ENCODE measurements at places on chromosomes 4 and X.

- DNase-seq = no peak
Observed at GRCh38 chr4:1003271-1004070, 8.0 kb upstream of the FGFRL1 start.

GRCh38 chr4:81802285-81802846 is 330.7 kb upstream of the RASGEF1B start:
- no peak for DNase-seq

DNA sequence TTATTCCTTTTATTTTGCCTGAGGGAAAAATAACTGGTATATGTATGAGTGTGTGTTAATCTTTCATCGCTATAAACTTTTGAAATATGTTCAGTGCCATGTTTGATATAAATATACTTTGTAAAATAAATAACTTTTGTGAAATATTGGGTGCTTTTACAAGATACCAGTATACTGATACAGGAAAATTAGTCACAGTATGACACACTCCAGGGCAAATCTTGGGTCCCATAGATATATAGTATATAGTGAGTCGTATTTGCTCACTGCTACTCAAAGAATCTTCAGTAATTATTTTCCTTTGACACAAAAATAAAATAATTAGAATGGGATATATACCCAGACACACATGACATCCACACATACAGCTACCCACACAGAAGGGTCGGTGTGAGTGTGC is 472.3 kb downstream of the GRID2 start:
- no peak for DNase-seq

GRCh38 chr4:67933038-67933437 is 30.3 kb downstream of the TMPRSS11A start:
- DNase-seq = no peak

DNA sequence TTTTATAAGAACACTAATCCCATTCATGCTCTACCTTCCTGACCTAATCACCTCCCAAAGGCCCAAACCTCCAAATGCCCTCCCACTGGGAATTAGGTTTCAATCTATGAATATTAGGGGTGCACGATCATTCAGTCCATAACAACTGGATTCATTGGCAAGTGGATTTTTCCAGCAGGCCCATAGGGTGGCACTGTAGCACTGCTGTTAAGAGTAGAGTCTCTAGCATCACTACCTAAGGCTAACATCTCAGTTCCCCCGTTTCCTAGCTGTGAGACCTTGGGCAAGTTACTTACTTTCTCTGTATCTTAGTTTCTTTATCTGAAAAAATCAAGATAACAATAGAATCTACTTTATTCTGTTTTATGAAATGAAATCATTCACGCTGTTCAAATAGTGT is 315.8 kb downstream of the STIM2 start:
- DNase-seq = no peak

DNA sequence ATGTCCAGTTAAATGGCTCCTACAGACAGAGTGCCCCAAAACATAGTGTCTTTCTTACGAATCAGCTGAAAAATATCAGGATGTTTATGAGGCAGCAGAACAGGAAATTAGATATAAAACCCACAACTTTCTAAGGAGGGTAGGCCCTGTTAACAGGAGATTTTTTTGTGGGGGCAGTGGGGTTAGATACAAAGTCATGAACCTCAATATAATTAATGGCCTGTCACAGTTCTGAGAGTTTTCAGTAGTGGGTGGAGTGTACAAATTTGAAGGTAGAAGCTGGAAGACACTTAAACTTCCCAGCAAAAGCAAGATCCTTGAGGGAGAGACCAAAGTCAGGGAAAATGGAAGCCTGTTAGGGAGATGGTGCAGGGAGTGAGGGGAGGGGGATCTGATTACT is 17.4 kb downstream of the PAGE4 start:
- DNase-seq = no peak

DNA sequence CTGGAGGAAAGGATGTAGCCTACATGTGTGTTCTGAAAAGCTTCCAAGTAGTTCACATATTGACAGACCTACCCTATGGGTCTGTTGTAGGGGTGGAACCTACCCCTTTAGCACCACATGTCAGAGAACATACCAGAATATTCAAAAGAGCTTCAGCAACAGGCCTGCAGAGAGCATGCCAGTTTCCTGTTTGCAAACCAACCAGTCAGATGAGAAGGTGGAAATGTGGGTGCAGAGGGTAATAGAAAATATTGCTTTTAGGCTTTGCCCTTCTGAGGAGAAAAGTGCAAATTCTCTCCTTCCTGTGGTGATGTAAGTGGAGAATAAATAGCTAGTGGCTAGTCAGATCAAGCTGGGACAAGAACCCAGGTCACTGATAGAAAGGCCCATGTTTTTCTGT is 16.4 kb downstream of the INTS6L start:
- DNase-seq = no peak

- peak; percentile 90 for DNase-seq
Observed at GRCh38 chr4:14853176-14853943, 148.9 kb upstream of the CPEB2 start.

- DNase-seq = no peak
Observed at GRCh38 chrX:17563515-17563914, 173.8 kb upstream of the SCML1 start.

DNA sequence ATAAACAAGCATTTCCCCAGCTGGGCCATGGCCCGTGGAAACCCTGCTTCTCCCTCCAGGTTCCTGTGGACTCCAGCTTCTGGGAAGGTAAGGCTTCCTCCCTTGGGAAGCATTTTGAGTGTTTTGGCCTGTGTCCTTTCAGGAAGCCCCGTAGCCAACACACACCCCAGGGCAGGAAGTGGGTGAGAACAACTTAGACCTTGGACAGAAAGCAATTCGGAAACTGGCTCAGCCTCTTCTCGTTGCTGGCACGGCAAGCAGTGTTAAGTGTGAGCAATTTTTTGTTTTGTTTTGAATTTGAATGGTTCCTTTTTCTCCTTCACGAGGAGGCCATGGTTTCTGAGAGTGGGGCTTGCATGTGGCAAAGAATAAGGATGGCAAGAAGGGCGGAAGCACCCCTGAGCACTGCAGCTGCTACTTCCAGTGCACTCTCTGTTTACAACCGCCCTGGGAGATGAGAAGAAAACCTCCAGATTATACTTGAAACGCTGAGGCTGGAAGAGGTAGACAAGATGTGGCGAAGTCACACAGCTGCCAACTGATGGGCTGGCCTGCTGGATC is 14.1 kb upstream of the CYTL1 start:
- DNase-seq = no peak

Data from fibroblast of gingiva (primary cell).